ENCODE measurements at places on chromosomes 6 and 20. TPM values are rescaled to one million over a fixed set of nuclear protein-coding genes. Genes with fewer than 3 reads are reported as not detected.

The MUC21 gene
- not detected for total RNA-seq

The NINL gene
- 1.3 TPM for total RNA-seq

The PCK1 gene
- total RNA-seq = not detected

The TLDC2 gene
- total RNA-seq = not detected

The PGC gene
- not detected for total RNA-seq

The ENPP3 gene
- total RNA-seq = not detected

The CDH22 gene
- total RNA-seq = not detected

The PRND gene
- not detected for total RNA-seq

The PAK5 gene
- not detected for total RNA-seq

The THBD gene
- 36.2 TPM for total RNA-seq

The GGTLC1 gene
- not detected for total RNA-seq

The SOX18 gene
- total RNA-seq = 0.22 TPM

The HEY2 gene
- total RNA-seq = not detected

The HCK gene
- total RNA-seq = not detected

The IPCEF1 gene
- not detected for total RNA-seq

The CCR6 gene
- not detected for total RNA-seq

The TNF gene
- total RNA-seq = not detected

The MAS1 gene
- total RNA-seq = not detected

The CDSN gene
- total RNA-seq = 0.16 TPM

The PHF1 gene
- 33.9 TPM for total RNA-seq

The ZC2HC1B gene
- total RNA-seq = not detected

The AKAP12 gene
- total RNA-seq = 0.34 TPM

The RIPPLY2 gene
- total RNA-seq = not detected

The FAM83B gene
- 25.4 TPM for total RNA-seq

The ZC3H12D gene
- not detected for total RNA-seq

The BMP2 gene
- 6.7 TPM for total RNA-seq

The HLA-DQA1 gene
- not detected for total RNA-seq

The NQO2 gene
- 20.0 TPM for total RNA-seq

The MLN gene
- not detected for total RNA-seq

The DUSP15 gene
- not detected for total RNA-seq

The STMN3 gene
- total RNA-seq = 5.3 TPM

The MATN4 gene
- not detected for total RNA-seq
